CD4-positive, alpha-beta T cell (primary cell): ENCODE measurements at places on chromosomes 3 and 15. TPM values are rescaled to one million over a fixed set of nuclear protein-coding genes. Genes with fewer than 3 reads are reported as not detected.

The FAM3D gene
- not detected for total RNA-seq

The GPR15 gene
- 8.4 TPM for total RNA-seq

The SLC6A20 gene
- not detected for total RNA-seq

The SLC38A3 gene
- 1.0 TPM for total RNA-seq

The HIGD2B gene
- 0.28 TPM for total RNA-seq
